ENCODE measurements at places on chromosomes 4 and X.

- DNase-seq = no peak
These were observed 127.3 kb downstream of the MAD2L1 start for GRCh38 chr4:119939071-119939995.

- DNase-seq = no peak
These were observed 14.9 kb upstream of the TCEANC start for GRCh38 chrX:13638021-13638420.

GRCh38 chr4:1862055-1862911 lies 6.3 kb upstream of the LETM1 start:
- DNase-seq = no peak

DNA sequence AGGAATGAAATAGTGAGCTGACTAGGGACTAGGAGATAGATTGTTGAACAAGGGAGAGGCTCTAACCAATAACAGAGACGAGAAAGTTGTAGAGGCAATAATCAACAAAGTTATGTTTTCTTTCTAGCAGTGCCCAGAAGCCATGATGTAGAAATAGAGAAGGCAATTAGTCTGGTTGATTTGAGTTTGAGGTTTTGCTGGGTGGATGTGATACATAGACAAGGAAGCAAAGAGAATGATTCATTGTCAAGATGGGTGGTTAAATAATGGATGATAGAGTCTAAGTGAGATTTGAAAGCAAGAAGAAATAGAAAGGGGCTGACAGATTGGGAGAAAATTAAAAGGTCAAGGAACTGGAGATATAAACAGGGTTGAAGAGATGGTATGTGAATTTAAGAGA lies 11.2 kb downstream of the RBM41 start:
- DNase-seq = no peak

DNA sequence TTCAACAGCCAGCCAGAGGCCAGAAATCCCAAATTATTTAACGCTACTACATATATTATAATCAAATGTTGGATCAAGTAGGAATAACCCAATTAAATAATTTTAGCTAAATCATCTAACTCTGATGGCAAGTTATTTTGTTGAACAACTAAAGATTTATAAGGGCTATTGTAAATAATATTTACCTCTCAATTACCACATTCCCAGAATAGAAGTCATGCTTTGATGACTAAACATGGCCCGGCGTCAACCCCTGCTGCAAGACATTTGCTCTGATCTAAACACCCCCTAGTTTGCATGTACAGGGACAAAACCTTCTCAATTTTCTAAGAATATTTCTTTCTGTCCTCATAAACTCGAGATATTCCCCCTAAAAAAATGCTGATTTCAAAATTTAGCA lies 14.2 kb downstream of the VEGFC start:
- no peak for DNase-seq

Measured in hematopoietic multipotent progenitor cell treated with erythropoietin and hydrocortisone succinate and interleukin-3 and kit ligand, for 6 days (in vitro differentiated cells).